Hepatocyte (in vitro differentiated cells): ENCODE measurements at places on chromosomes 7 and 10. TPM values are rescaled to one million over a fixed set of nuclear protein-coding genes. Genes with fewer than 3 reads are reported as not detected.

GRCh38 chr7:2245883-2246675, 4.1 kb downstream of the NUDT1 start:
- no peak for DNase-seq

DNA sequence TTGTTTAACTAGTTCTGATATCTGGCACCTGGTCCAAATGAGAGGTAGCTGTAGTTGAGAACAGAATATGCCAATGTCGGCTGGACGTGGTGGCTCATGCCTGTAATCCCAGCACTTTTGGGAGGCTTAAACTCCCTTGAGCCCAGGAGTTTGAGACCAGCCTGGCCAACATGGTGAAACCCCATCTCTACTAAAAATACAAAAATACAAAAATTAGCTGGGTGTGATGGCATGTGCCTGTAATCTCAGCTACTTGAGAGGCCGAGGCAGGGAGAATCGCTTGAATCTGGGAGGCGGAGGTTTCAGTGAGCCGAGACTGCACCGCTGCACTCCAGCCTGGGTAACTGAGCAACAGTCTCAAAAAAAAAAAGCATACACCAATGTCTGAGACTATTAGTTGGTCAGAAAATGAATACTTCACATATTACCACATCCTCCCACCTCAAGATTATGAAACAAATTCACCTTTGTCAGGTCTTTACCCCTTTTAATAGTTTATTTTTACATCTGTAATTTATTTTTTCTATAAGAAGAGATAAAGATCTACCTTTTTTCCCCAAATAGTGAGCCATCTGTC, 38.8 kb downstream of the EPC1 start:
- no peak for DNase-seq

DNA sequence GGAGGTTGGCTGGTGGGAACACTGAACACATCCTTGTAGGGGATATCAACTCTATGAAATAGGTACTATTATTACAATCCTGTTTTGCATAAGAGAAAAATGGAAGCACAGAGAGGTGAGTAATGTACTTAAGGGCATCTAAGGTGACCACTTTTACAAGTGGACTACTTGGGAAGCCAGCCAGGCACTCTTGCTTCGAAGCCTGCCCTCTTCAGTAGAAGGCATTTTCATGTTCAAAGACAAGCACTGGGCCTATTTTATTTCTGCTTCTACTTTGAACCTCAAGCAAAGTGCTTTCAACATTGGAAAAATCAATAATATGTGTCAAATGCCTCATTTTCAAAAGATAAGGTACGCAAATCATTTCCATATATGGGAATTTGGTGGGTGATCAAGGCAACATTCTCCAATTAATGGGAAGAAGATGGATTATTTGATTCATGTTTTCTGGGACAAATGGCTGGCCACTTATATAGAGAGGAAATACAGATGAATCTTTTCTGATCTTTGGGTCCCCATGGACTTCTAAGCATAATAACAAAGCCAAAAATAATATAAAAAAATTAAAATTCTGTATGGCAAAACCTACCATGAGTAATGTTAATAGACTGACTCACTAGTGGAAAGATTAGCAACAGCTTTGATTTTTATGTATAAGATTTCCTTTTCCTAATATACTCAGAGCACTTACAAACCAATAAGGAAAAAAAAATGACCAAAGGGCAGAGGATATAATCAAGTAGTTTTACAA, 270.2 kb downstream of the FRMD4A start:
- DNase-seq, result no peak

UTF1 gene
- total RNA-seq, result not detected in 2 replicates

FBXO24 gene
- total RNA-seq, result 1.1 and 1.4 TPM in 2 replicates

ANK3 gene
- 49.0 and 58.3 TPM in 2 replicates for total RNA-seq
